ENCODE measurements at places on chromosomes 4 and X.

DNA sequence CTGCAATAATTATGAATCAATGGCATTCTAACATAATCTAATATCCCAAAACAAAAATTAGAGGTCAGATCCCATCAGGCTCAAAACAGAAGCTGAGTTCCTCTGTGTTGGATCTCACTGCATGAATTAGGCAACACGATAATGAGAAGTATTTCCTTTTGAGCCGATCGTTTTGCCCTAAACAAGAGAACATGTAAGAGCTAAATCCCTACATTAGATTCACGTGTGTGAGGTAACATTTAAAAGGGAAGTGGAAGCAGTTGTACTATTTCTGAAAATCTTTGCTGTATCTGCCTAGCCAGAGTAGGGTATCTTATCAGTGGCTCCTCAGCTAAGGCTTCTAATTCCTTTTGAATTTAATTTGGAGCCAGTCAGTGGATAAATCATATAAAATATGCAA is 115.6 kb downstream of the C4orf51 start:
- no peak for DNase-seq

DNA sequence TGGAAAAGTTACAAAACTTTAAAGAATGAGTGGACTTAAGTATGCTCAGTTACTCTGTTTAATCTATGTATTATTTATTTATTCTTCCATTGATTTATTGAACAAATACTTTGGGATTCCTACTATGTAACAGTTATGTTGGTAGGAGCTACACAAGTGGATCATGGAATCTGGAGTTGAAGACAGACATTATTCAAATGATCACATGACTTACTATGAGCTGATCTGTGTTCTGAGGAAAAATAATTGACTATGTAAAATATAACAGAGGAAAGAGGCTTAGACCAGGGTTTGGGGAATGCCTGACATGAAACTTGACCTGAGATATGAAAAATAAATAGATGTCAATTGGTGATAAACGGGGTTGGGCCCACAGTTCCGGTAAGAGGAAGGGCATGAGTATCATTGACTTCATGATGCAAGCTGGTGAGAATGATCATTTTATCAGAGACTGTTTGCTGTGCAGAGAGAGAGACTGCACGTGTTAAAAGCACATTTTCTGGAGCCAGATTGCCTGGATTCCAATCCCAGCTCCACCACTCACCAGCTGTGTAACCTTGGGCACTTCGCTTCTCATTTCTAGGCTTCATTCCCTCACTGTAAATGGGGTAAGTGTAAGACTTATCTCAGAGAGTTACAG is 179.0 kb downstream of the SPCS3 start:
- DNase-seq: no peak

GRCh38 chr4:148062301-148062950 is 330.5 kb downstream of the ARHGAP10 start:
- no peak for DNase-seq

DNA sequence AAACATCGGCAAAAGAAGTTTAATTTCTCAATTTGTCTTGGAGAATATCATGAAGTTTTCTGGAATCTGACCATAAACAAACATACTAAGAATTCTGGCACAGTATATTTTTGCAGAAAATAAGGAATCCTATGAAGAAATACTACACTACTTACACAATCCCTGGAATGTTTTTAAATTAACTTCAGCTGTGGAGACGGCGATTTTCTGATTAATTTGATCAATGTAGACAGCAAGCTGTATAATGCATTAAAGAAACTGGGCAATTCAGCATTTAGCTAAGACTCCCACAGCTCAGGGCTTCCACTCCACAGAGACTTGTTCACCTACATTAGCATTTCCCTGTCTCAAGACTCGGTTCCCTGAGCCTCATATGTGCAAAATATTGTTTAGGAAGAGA is 12.2 kb downstream of the EGFL6 start:
- DNase-seq: peak; percentile 2

DNA sequence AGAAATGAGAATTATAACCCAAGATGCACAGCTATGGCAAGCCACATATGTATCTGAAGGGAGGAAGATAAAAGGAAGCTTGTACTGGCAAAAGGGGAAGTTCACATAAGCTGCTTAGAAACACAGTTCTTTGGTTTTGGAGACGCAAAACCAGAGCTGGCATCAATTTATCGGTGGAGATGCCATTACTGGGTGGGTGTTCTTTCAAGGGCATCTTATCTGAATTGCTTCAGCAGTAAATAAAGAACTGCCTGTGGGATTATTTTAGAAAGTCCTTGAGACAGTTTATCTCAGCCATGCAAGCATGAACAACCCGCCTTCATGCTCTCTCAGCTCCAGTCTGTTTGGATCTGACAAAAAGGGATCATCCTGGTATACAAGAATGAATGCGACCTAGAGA is 60.8 kb downstream of the DDX60 start:
- no peak for DNase-seq

DNA sequence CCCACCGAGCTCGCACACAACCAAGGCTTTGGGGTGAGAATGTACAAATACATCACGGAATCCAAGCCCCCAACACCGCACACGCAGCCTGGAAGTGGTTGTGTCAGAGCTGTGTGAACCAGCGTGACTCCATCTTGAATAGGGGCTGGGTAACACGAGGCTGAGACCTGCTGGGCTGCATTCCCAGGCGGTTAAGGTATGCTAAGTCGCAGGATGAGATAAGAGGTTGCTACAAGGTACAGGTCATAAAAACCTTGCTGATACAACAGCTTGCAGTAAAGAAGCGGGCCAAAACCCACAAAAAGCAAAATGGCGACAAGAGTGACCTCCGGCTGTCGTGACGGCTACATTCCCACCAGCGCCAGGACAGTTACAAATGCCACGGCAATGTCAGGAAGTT is 258.4 kb downstream of the DHRSX start:
- no peak for DNase-seq

DNA sequence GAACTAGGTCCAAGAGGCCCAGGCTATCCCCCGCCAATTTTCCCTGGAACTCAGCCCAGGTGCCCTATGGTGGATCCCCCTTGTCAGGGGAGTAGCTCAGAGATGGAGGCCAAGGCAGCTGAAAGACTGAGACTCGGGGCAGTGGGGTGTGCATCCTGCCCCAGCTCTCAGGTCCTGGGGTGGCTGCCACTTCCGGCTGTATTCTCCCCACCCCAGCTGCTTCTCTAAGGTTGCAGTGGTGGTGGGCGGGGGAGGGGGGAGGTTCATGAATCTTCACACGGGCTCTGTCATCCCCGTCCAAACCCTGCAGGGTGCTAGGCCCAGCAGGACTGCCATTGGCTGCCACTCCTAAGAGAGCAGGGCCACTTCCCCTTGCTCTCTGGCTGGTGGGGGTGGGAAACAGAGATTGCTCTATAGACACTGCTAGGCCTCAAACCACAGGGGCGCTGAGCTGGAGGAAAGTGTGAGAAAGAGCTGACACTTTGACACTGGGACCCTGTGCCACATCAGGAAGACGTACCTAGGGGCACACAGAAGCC is 1.5 kb downstream of the SASH3 start:
- no peak for DNase-seq

DNA sequence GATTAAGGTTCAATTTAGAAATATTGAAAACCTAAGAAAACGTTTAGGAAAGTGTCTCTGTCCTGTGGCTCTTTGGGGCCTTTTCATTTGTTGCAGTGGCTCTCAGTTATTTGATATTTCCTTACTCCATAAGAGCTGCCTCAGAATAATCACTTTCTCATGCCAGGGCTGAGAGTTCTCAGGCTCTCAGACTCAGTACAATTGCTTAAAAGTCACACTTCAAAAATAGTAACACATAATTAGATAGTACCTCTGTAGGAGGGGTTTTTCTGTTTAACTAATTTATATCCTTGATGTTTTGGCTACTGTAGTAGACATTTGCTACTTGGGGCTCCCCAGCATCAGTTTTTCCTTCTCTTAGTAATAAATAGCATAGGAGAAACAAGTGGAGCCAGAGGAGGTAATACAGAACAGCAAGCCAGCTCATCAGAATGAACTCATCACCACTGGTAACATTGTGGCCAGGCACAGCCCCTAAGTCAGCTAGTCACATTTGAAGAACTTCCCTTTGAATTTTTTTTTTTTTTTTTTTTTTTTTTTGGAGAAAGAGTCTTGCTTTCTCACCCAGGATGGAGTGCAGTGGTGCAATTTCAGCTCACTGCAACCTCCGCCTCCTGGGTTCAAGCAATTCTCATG is 8.0 kb upstream of the HNRNPD start:
- DNase-seq: no peak

DNA sequence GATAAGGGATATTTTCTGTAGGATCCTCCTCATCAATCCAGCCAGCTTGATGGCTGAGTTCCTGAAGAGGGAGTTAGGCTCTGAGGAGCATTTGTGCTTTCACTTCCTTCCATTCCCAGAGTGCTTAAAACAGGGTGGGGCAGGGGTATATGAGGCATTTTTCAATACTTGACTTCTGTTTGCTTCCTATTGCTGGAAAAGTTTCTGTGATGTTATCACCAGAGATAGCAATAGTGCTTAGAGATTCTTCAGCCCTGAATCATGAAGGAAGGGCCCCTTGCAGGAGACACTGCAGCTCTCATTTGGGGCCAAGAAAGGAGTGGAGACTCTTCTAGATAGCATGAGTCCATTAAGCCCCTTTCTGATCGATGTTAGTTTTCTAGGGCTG is 166.7 kb upstream of the RPS6KA3 start:
- DNase-seq: peak; percentile 25

DNA sequence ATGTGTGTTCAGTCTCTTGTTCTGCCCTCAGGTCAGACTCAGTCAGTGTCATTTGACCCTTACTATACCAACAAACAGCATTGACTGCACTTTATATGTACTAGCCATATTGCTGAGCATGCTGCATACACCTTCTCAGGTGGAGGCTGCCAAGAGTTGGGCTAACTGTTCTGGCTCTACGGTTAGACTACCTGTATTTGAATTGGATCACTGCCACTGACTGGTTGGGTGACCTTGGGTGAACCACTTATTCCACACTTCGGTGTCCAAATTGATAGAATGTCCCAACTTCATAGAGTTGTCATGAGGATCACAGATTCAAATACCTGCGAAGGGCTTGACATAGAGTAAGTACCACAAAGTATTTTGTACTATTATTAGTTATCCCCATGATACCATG is 91.2 kb upstream of the GPR50 start:
- DNase-seq: no peak

DNA sequence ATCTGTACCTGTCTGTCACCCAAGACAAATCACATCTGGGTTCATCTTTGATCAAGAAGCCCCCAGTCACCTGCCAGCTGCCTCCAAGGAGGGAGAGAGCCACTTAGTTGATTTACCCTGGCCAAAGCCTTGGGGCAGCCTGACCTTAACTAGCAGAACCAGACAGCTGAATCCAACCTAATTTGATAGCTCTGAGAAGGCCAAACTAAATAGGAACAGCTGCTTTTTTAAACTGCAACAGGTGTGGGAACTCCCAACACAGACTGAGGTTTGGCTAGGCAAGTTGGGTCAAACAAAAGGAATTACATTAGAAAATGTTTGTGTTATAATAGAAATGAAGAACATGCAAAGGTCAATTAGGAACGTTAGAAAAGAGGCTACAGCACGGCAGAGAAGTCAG is 375.7 kb downstream of the NLGN4X start:
- DNase-seq: no peak

DNA sequence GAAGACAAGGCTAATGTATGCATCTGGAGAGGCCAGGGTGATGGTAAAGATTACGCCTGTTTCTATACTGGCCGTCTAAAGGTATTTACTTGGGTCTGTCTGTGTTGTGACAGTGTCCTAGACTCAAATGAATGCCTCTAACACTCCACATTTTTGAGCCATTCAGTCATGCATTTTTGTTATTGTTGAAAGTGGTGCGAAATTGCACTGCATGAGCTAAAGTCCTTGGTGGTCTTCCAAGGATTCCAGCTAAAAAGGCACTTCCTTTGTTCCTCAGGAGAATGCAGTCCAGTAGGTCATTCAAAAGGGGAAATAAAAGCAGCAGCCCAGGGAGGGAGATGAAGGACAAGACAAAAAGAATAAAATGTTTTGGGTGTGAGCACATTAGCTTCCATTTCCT is 3.0 kb downstream of the GPC4 start:
- DNase-seq: peak; percentile 91

GRCh38 chr4:106201373-106201772 is 114.6 kb downstream of the TBCK start:
- DNase-seq: peak; percentile 16
